ENCODE measurements at places on chromosomes 7 and 10. TPM values are rescaled to one million over a fixed set of nuclear protein-coding genes. Genes with fewer than 3 reads are reported as not detected.
A peak's percentile ranks its signal among the peaks of the same experiment; 100 is the strongest.

DNA sequence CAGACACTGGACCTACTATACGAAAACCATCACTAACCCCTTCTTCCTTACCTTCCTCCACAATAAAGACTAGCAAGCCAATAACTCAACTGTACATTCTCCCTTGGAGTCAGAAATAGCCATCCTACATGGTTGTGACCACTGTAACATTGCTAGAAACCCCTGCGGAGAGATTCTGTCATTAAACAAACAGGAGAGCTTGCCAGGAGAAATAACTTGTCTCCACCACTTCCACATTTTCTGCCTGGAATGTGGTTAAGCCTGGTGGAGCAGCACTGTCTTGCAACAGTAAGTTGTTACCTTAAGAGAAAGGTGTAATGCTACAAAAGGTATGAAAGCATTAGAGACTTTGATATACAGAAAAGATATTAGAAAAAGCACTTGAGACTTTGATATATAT lies 45.8 kb downstream of the THSD7A start:
- DNase-seq: peak; percentile 14

- DNase-seq: no peak
Measured at GRCh38 chr10:84175436-84175835, 1.8 kb downstream of the GPR15LG start.

- DNase-seq: no peak
Measured at GRCh38 chr7:19095353-19095860, 22.0 kb downstream of the TWIST1 start.

GRCh38 chr10:101570428-101571270 lies 17.4 kb downstream of the POLL start:
- DNase-seq: peak; percentile 81

Gene SRRM3
- 7.6 TPM for total RNA-seq

Gene CPEB3
- 0.92 TPM for total RNA-seq

GRCh38 chr7:106369816-106370215 lies 85.0 kb upstream of the NAMPT start:
- DNase-seq: no peak

- DNase-seq: peak; percentile 46
Measured at GRCh38 chr10:95346715-95347401, 56.1 kb upstream of the PDLIM1 start.

DNA sequence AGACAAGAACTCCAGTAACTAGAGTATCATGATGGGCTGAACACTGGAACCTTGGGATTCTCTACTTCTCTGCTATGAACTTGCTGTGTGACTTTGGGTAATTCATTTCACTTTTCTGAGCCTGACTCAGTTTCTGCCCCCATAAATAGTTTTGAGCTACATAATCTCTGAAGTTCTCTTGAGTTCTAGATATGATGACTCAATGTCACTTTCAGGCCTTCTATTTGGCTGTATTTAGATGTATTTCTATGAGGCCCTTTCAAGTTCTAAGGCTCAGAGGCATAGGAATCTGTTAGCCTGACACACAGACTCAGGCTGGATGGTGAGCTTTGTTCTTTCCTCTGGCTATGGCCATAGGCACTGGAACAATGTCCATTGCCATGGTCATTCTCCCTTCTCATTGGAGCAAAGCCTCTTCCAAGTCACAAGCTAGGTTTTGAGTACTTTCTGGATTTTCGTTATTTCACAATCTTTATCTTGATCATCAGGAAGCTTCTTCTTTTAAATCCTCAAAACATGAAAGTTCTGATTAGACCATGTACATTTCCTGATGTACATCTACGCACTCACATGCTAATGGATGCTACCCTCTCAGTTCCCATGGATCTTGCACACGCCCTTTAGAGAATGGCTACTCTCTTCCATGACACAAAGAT lies 101.6 kb downstream of the TES start:
- DNase-seq: no peak

- no peak for DNase-seq
Measured at GRCh38 chr7:1340461-1341360, 108.0 kb downstream of the UNCX start.

DNA sequence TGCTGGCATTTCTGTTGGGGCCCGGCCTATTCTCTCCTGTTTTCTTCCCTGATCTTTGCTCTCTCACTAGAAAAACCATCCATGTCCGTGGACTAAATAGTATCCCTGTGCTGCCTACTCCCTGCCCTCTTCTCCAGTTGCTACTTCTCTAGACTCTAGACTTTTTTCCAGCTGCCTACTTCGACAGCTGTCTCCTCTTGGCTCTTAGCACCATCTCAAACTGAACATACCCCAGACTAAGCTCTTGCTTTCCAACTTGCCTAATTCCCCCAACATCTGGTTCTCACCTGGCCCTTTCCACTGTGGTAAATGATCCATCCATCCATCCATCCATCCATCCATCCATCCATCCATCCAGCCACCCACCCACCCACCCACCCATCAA lies 19.5 kb downstream of the ADCYAP1R1 start:
- DNase-seq: no peak

Gene TMEM120A
- total RNA-seq: 11.0 TPM

DNA sequence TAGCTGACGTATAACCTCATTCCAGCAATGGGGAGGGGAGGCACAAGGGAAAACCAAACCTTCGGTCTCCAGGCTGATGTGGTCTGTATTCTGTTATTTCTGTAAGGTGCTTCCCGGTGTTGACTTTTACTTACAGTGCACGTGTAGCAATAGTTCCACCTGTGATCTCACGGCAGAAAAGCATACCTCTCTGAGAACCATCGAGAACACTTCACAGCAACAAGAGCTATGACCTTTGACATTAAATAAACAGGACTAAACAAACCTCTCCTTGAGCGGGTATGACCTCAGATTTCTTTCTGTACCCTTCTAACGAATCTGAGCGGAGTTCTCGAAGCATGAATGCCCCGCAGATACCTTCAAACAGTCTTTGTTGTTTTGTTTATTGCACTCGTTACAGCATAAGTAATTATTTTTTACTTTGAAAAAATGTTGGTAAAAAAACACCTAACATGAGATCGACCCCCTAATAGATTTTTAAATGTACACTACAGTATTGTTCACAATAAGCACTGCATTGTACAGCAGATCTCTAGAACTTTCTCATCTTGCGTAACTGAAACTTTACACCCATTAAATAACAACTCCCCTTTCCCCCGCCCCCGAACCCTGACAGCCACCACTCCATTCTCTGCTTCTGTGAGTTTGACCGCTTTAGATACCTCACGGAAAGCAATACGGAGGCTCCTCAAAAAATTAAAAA lies 282.3 kb downstream of the GATA3 start:
- no peak for DNase-seq

Gene FMC1
- 24.7 TPM for total RNA-seq

Gene ELFN1
- 16.0 TPM for total RNA-seq

DNA sequence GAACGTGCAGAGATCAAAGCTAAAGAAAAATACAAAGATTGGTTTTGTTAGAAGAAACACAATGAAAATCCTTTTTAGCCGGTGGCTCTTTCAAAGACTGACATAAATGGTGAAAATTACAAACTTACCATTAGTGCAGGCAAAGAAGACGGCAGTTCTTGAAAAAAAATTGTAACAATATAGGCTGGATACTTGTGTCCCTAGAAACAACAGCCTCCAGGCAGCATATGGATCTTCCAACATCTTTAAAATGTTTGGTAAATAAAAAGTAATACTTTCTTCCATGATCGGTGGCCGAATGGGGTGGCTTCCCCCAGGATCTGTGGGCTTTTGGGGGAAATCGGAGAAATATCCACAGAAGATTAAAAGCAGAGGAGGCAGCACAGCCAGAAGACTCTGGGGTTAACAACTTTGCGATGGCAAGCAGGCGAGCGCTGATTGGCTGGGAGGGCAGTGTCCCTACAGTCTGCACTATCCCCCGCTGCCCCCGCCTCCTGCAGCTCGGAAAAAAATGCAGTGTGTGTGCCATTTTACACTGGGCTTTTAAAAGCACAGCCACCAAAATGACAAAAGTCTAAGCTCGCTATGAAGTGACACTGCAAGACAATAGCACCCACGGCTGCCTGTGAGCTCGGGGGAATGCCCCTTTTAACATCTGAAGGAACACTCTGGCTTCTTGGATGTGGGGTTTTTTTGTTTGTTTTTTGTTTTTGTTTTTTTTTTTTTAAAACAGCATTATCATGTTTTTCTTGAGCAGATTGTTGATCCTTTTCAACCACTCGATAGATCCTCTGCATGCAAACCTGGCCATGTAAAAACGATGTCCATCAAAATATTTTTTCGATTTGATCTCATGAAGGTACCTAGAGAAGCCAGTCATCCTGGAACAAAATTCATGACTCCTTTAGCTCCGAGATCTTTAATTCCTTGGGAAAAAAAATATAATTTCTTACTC lies 31.7 kb upstream of the EPC1 start:
- DNase-seq: peak; percentile 72

- peak; percentile 84 for DNase-seq
Measured at GRCh38 chr10:27258838-27259812, 18.5 kb upstream of the ACBD5 start.

GRCh38 chr7:83547526-83547925 lies 101.4 kb downstream of the SEMA3E start:
- DNase-seq: no peak

Gene GBX1
- 0.62 TPM for total RNA-seq

DNA sequence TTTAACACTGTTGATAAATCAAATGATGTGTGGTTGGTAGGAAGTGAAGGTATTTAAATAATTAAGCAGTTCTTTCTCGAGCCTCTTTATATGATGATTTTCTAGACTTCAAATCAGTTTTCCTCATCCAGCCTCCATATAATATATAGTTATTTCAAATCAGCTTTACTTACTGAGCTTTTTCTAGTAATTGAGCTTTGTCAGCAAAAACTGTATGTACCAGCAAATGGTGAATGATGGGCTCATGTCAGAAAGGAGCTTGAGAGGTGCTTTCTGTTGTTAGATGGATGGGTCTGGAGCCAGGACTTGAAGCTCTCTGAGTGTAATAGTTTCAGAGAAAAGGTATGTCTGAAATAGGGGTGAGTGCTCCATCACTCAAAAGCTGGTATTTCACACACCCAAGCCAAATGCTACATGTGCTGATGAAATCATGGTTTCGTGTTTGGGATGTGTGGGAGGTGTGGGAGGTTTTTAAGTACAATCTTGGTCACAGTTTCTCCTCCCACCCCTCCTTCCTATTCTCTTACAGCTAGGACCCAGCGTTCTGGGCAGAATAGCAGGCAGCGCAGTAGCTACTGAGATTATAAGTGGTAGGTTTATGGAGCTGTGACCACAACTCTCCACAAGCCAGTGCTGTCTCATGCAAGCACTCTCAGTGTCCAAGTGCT lies 55.8 kb downstream of the LRMDA start:
- no peak for DNase-seq

DNA sequence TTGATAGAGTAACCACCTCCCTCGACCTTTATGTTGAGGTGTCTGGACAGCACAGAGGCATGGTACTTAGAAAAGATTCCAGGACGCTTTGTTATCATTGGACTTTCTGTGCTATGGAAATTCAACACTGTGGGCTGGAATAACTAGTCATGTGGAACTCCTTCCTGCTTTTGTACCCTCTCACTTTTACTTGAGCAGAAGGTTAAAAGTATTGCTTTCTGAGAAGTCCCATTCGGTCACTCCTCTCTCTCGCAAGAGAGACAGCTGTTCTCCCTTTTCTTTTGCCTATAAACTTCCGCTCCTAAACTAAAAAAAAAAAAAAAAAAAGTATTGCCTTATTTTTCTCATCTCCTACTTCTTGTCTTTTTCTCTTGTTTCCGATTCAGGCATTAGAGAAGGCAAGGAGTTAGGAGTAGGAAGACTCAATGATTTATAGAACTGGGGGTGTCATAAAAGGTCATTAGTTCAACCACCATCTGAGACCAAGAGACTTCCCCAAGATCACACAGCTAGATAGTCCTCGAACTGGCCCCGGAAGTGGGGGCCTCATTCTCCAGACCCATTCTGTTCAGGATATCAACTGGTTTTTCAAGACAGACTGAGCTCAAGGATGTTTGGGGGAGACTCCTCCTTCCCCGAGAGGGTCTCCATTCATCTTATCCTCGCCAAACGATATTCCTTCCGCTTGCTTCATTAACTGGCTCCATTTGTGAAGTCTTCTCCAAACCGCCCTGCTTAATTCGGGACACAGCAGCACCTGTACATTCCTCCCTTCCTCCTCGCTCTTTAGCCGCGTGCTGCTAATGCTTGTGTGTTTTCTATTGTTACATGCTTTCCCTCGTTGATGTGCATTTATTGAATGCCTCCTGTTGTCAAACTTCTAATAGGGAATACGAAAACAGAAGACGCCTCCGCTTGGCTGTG lies 995 bp upstream of the INPP5F start:
- peak; percentile 63 for DNase-seq

Gene TRUB1
- total RNA-seq: 22.9 TPM

DNA sequence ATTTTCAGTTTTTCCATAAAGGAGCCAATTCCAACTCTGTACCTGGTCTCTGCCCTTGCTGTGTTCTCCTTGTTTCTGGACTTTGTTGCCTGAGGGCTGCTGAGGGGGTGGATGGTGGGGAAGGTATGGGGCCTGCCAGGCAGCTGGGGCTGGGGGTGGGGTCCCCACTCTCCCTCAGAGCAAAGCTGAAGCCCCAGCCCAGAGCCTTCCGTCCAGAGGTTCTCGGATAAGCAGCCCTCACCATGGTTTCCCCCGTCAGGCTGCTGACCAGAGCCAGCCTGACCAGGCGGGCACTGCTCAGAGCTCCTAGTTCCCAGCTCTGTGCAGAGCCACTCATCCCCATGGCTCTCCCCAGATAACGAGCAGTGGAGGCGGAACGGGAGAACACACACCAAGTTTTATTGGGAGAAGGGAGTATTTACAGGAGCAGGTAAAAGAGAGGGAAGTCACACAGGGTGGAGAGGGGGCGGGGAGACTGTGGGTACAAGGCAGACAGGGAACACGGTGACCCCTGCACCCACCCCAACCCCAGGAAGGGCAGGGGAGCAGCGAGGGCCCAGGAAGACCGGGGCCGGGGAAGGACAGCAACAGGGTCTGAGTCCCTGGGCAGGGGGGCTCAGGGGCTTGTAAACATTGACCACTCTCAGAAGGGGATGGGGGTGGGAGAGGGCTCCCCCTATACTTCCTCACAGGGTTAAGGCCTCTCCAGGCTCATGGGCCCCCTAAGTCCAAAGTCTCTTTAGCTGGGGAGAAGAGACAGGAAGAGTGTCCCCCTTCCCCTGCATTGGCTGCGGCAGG lies 5.8 kb downstream of the GNB2 start:
- peak; percentile 70 for DNase-seq

DNA sequence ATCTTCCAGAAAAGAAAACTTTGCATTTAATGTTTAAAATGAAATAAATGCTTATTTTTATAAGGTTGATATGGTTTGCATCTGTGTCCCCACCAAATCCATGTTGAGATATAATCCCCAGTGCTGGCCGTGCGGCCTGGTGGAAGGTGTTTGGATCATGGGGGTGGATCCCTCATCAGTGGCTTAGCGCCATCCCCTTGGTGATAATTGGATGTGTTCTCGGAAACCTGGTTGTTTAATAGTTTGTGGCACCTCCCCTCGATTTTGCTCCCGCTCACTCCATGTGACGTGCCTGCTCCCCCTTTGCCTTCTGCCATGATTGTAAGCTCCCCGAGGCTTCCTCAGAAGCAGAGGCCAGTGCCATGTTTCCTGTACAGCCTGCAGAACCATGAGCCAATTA lies 2.4 kb upstream of the MTPAP start:
- DNase-seq: no peak

Gene CALHM1
- total RNA-seq: not detected

Measured in H7 (cell line).